ENCODE measurements at places on chromosomes 7 and 10.

- DNase-seq, result no peak
These were observed 178.7 kb upstream of the PODXL start for GRCh38 chr7:131735101-131735500.

GRCh38 chr7:1576521-1577253, 6.9 kb upstream of the PSMG3 start:
- DNase-seq, result no peak

DNA sequence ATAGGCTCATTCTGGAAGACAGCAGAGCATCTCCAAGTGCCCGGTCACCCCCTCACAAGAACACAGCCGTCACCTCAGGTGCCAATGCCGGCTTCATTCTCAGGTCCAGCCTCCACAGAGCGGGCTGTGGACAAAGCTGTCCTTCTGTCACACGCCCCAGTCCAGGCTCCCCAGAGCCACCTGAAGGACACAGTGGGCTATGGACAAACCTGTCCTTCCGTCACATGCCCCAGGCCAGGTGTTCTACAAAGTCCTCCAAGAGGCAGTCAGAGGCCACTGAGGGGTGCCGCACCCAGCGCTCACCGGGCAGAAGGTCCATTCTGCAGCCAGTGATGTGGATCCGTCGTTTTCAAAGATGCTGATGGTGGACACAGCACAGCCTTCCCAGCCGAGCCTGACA, 173.2 kb upstream of the PPP2R2D start:
- no peak for DNase-seq

DNA sequence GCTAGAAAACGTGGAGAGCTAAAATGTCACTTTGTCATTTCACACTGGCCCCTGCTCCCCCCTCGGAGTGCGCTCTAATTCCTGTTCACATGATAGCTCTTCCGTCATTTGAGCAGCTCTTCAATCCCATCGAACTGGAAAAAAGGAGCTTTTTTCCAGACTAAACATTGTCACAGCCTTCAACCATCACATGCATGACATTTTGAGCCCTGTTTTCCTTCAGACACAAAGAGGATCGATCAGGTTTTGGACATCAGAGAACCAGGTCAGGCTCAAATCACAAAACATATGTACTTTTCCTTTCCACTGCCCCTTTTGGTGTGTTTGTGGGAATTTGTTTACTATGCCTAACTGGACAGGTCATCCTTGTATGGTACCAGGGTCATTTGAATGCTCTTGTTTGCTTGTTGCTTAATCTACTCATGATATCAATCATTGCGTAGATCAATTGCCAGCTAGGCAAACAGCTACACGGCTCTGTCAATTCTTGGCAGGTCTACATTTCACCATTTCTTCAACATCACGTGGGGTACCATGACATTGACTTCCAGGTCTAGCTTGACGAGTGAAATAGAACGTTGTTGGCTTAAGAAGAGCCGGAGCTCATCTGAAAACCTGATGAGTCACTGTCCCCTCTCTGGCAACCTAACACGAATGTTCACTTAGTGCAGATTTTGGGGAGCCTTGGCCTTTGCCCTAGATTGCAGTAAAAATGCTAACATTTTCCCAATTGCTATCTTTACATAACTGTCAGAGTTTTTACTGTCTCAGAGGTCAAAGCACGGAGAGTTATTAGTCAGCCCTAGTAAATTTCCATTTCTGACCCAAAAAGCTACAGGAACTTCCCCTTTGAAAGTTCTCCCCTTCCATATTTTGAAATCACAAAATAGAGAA, 87.3 kb downstream of the LYZL2 start:
- no peak for DNase-seq

GRCh38 chr7:26443751-26444150, 152.1 kb downstream of the SNX10 start:
- DNase-seq, result no peak

- no peak for DNase-seq
These were observed 1.1 kb downstream of the CYP26A1 start for GRCh38 chr10:93074597-93075368.

GRCh38 chr10:34475274-34475646, 339.8 kb downstream of the PARD3 start:
- DNase-seq, result no peak

DNA sequence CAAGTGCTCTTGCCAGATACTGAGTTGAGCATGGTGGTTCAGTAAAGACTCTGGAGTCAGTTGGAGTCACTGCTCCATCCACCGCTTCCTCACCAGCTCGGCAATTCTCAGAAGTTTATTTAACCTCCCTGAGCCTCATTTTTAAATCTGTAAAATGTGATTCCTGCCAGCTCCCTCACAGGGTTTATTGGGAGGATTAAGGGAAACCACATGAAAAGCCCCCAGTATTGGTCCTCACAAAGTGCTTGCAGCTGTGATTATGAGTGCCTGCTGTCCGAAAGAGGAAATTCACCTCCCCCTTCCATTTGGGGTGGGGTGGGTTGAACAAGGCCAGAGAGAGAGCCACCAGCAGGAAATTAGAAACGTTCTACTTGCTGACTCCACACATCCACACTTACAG, 99.0 kb downstream of the AOAH start:
- DNase-seq, result no peak

DNA sequence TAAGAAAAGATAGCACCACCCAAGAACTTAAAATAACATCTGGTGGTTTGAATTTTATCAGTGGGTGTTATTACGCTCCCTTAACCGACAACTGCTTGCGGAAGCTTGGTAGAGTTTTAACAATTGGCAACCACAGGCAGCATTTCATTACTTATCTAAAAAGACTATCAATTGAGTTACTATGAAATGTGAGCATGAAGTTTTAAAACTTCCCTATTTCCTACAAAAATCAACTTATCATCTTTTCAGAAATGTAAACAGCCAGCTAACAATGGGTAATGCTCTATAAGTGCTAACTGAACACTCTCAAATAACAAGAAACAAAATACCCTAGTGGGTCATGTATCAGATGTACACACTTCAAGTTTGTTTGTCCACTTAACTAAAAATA, 68.8 kb downstream of the OSBPL3 start:
- DNase-seq, result no peak

GRCh38 chr7:42154173-42154572, 82.8 kb downstream of the GLI3 start:
- no peak for DNase-seq

- no peak for DNase-seq
These were observed 130.0 kb downstream of the CDK14 start for GRCh38 chr7:90726120-90726519.

DNA sequence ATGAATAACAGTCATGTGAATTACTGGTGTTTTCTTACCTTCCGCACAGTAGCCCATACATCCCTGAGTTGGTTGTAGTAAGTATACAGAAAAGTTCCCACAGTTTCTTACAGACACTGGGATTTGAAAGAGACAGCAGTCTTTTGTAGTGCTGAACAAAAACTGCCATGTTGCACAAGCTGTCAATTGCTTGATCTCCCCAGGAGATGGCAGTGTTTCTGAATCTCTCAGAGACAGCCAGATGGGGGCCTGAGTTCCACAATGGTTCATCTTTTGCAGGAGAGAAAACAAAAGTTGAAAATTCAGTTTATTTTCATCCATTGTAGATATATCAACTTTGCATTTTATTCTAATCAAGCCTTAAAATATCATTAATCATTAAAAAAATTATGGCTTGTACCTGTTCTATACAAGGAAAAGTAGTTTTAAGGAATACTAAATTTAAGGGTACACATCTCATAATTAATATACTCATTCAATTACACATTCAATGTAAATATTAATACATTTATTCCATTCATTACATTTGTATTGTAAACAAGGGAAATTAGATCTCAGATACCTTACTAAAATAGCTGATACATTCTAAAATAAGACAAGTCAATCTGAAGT, 14.5 kb downstream of the VWDE start:
- DNase-seq, result no peak

- DNase-seq, result no peak
These were observed 18.4 kb downstream of the GPNMB start for GRCh38 chr7:23264916-23265458.

GRCh38 chr10:132385721-132386418, 11.1 kb upstream of the PWWP2B start:
- DNase-seq, result no peak

DNA sequence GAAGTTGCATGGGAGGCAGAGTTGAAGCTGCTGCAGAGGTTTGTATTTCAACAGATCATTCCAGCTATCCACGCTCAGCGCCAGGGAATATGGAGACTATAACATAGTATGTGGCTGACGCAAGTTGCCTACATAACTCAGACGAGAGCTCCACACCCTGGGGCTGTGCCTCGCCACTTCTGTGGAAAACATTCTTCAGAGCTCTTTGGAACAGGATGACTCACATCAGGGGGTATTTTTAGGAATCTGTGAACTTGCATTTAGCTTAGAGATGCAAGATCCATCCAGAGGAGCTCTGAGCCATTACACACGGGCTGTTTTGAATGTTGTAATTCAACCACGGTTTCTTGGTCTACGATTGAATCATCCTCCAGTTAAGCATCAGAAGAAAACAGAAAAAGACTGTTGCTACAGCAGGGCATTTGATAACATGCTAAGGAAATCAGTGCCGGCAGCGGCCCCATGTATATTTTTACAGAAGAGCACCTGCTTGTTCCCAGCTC, 481.5 kb upstream of the AKR1E2 start:
- peak; percentile 5 for DNase-seq

DNA sequence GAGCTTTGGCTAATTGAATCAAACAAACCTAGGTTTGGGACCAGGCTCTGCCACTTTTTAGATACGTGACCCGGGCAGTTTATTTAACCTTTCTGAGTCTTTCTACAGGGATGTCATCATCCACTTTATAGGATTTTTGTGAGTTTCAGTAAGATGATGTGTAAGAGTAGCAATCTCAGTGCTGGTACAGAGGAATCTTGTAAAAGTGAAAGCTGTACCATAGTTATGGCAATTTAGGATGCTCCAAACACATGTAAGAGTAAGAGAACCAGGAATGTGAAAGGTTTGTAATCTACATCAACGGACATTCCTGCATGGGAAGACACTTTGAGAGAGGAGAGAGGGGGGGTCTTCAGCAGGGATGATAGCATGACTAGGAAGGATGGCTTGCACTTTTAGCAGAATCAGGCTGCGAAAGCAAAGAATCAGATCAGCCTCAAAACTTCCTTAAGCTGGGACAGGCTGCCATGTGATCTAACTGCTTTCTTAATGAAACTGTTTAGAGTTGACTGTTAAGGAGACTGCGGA, 968 bp downstream of the NOLC1 start:
- no peak for DNase-seq

GRCh38 chr10:99353182-99353581, 24.0 kb downstream of the CNNM1 start:
- no peak for DNase-seq

DNA sequence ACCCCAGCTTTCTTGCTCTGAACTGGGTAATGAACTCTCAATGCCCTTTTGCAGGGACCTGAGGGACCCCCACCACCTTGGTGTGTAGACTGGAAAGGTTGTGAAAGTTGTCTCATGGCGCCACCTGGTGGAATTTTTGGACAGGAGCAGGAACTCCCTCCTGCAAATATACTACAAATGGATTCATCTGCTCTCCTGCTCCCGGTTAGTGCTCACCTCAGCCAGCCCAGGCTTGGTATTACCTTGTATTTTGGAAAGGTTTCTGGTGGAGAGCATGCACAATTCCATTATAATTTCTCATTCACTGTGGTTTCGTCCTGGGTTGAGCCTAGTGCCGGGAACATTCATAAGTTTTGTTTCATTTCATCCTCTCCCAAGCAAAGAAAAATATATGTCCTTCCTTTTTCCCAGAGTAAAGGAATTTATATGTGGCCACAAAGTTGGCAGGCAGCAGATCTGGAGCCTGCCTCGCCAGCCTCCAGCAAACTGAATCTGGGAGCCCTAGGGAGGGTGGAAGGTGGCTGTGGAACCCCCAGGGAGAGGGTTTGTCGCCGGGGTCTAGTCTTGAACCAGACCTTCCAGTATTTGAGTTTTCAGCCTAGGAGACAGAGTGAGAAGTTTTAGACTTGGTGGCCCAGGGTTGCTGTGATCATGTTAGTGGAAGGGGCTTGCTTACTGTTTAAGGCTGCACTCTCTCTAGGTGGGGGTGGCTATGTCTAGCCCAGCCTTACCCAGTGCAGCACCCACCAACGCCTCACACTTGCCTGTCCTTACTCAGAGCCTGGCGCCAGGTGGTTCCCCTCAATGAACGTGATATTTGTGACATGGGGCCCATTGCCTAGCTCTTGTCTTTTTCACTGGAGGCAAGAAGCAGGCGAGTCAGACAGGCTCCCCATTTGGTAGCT, 9.5 kb downstream of the FAM241B start:
- DNase-seq, result peak; percentile 63

DNA sequence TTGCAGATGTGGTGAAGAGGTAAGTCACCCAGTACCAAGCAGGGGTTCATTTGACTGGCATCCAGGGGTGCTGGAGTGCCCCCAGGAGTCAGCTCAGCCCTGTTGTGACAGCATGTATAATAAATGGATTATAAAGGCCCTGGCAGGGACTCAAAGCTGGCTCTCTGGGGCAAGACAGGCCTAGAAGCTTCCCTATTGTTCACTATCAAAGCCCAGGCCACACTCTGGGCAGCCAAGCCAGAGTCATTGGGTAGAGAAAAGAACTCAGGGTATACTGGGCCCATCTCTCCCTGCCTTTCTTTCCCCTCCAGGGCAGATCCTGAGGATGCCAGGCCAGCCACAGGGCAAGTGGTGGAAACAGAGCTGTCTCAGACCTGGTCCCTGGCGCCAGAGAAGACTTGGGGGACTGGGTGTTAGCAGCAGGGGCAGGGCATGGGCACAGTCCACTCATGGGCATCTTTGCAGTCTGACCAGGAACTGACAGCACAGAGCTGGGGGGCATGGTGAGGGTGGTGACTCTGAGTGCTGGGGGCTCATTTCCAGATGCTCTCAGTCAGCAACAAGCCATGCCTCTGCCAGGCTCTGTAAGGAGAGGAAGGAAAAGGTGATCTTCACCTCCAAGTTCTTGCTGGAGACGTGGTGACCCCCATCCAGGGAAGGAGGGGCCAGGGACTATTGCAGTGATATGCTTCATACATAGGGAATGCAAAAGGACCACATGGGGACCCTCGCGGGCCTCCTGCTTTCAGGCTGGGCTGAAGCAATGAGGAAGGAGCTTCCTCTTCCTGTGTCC, 11.7 kb downstream of the RBP3 start:
- no peak for DNase-seq

- no peak for DNase-seq
These were observed 552.5 kb upstream of the MBL2 start for GRCh38 chr10:53325066-53325465.

GRCh38 chr10:80204677-80205476, 460 bp downstream of the ANXA11 start:
- no peak for DNase-seq

DNA sequence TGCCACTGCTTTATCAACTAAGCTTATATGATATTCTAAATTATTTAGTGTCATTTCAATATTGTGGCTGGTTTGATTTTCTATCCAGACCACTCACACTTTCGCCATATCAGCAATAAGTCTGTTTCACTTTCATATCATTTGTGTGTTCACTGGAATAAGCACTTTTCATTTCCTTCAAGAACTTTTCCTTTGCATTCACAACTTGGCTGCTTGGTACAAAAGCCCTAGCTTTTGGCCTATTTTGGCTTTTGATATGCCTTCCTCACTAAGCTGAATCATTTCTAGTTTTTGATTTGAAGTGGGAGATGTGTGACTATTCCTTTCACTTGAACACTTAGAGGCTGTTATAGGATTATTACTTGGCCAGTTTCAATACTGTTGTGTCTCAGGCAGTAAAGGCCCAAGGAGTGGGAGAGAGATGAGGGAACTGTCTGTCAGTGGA, 120.9 kb upstream of the NAMPT start:
- no peak for DNase-seq
